Amygdala (tissue), 56 donors: ENCODE measurements at places on chromosomes 7 and 10.

GRCh38 chr10:21173802-21174714 is 276.9 kb upstream of the NEBL start:
- peak; percentile 51 for DNase-seq

DNA sequence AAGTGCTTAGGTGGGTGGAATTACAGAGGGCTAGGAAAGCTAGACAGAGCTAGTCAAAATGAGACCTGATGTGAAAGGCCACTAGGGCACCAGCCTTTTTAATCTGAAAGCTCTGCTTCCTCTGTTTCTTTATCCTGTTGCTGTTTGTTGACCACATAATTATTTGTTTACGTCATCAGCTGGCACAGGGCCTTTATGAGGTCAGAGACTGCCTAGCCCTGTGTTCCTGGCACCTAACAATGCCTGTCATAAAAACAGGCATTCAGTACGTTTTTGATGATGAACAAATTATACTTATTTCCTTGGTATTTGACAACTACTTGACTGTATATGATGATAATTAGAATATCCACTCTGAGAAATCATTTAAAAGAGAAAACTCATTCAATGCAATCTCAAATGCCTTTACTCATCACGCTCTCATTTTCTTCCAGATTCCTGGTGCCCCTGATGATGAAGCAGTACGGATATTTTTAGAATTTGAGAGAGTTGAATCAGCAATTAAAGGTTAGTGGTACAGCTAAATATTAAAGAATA is 26.0 kb downstream of the RBM17 start:
- no peak for DNase-seq

DNA sequence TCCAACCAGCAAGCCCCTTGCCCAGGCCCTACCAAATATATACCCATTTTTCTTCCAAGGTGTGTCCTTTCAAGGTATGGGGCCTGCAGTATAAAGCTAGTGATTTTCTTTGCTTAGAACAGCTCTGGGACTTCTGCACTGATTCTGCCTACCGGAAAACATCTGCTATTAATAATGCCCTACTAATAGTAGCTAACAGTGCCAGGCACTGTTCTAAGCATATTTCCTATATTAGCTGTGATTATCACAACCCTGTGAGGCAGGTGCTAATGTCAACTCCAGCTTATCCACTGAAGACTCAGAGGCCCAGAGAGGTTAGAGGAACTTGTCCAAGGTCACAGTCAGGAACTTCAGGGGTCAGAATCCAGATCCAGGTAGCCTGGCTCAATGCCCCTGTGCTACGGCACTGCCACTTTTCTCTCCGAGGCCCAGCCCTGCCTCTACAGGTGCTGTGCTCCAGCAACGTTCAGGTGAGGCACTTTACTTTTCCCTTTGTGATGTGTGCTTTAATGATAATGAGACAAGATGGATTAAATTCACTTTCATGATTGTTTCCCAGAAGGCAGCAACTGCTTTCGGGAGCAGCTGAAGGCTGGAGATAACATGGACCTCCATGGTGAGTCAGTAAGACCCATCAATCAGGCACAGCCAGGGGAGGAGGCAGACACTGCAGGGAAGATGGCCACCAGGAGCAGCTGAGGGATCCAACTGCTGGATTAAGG is 26.7 kb downstream of the TAS2R41 start:
- DNase-seq: no peak

DNA sequence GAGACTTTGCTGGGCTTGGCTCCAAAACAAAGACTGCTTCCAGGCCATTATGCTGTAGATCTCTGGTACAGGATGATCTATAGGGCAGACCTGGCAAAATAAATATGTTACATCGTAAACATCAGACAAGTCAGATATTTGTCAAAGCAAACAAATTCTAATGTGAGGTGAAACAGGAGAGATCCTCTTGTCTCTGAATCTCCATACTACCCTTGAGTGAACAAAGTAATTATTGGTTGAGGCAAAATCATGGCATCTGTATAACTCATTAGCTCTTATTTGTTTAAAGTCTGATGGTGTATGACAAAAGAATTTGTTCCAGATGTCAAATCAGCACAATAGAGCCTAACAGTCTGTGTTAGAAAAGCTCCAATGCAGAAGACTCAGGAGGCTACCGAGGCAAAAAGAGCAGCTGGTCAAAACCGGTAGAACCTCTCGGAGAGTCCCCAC is 1291.5 kb downstream of the TYW1 start:
- DNase-seq: no peak

GRCh38 chr7:116122972-116123595 is 87.3 kb upstream of the TES start:
- no peak for DNase-seq

DNA sequence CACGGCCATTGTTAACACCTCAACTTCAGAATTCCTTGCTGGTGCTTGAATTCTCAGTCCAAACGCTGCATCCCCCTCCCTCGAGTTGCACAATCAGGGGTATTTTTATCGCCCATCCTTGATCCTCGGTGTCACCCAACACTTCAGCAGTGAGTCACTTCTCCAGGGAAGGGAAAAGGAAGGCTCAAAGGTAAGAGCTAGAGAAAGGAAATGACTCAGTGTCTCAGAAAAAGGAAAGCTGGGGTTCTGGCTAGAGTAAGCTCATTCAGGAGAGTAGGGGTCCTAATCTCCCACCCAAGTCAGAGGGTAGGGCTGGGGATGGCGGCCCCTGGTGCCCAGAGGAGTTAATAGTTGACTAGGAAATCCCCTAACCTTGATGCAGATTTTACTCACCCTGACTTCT is 39.8 kb upstream of the TRIM8 start:
- DNase-seq: no peak

DNA sequence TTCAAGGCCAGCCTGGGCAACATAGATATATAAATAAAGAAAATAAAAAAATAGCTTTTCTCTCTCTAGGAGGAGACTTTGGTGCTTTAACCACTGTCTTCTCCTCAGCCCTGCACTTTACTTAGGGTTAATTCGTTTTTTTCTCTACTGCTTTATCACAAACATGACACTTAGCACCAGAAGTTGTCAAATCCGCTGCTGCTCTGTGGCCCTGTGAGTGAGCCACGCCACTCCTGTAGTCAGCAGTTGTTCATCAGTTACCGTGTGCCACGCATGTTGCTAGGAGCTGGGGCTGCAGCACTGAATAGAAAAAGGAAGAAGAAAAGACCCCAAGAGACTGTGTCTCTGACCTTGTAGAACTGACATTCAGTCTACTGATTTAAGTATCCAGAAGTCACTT is 232.6 kb downstream of the CELF2 start:
- no peak for DNase-seq

DNA sequence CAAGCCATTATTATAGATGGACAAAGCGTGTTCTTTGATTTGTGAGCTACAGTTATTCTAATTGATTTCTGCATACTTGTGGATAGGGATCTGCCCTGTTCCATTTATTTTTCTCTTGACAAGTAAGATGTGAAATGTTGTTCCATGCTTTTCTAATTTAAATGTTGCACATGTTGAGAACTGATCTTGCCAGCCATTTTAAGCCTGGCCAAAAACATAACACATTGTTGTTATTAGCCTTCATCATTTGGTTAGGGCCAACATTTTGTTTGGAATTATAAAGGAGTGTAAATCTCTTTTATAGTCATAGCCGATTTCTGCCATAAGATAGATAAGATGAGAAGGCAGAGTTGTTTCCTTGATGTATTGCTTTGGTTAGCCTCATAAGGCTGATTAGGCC is 117.0 kb downstream of the WNT2 start:
- DNase-seq: no peak

- no peak for DNase-seq
Measured at GRCh38 chr10:16690417-16690816, 126.8 kb downstream of the RSU1 start.

GRCh38 chr7:102068846-102069245 is 217.8 kb upstream of the SH2B2 start:
- DNase-seq: no peak

- DNase-seq: peak; percentile 34
Measured at GRCh38 chr10:97128516-97129154, 57.1 kb downstream of the SLIT1 start.

- DNase-seq: no peak
Measured at GRCh38 chr7:437329-438251, 82.1 kb downstream of the PDGFA start.

DNA sequence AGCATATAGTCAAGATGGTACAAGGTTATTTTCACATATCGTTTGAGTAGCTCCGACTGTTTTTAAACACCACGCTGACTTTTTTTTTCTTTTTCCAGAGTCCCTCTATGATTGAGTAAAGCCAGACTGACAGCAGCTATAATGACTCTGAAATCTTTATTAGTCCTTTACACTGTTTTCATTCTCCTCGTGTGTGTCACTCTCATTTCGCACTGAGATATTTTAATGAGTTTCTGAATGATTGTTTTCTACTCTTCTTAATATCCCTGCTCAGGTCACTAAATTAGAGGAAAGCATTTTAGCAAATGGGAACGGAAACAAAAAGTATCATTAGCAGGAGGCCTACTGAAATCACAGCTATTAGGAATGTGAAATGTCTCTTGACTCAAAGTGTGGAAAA is 162.3 kb upstream of the MTPN start:
- DNase-seq: no peak

DNA sequence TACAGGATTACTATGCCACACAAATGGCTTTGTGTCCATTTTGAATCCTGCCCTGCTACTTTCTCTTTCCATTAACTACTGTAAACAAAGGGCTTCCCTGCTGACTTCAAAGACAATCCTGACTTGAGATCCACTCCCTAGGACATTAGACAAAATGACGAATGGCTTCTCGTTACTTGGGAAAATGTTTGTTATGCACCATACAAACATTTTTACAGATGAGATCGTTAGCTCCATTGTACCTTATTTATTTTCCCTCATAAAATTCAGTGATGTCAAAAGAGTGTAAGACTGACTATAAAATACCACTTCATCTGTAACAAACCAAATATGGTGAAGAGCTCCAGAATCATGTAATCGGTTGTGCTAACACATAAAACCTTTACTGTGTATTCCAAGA is 121.8 kb downstream of the CD36 start:
- DNase-seq: no peak

DNA sequence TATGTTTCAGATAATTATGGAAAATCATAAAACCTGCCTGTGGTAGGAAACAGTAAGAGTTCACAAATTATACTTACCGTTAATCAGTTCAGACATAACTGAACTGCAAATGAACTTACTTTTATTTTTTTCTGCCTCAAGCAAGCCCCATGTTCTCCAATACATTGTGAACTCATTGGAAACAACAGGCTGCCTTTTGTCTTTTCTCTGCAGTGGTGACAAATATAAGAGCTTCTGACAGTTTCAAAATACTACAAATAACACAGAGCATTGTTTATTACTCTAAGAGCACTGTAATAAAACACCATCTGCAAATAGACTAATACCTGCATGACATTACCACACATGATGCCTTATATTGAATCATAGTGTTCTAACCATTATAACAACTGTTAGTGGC is 94.0 kb upstream of the CDCA7L start:
- DNase-seq: no peak

DNA sequence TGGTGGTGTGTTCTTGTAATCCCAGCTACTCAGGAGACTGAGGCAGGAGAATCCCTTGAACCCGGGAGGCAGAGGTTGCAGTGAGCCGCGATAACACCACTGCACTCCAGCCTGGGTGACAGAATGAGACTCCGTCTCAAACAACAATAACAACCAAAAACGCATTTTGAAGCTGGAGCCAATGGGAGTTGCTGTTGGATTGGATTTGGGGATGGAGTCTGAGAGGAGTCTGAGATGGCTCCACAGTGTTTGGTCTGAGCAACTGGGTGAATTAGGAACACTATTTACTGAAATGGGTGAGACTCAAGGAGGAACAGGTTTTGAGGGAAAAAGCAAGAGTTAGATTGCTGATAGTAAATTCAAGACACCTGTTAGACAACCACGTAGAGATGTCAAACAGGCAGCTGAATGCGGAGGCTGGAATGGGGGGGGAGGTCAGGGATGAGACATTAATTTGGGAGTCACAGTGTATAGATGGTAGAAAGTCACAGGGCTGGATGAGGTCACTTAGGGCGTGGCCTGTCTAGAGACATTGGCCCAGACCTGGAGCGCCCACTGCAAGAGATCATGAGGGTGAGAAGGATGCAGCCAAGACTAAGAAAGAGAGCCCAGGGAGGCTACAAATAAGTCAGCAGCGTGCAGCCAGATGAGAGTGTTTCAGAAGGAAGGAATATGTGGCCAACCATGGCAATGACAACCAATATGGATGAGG is 56.4 kb downstream of the CYCS start:
- no peak for DNase-seq

DNA sequence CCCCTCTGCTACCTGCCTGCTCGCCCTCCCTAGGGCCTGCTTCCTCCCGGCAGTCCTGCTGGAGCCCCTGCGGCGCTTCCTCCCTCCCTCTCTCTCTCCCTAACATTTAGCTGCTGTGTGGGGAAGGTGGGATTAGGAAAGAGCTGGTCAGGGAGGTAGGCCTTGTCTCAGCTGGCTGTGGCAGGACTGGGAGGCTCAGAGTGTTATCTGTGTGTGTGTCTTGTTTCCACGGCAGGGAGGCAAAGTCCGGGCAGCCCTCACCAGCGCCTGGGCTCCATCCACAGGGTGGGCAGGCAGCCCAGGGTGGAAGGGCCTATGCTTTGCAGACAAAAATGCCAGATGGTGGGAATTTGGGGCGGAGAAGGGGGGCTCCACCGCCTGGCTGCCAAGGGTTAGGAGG is 105.7 kb downstream of the RPS24 start:
- no peak for DNase-seq

DNA sequence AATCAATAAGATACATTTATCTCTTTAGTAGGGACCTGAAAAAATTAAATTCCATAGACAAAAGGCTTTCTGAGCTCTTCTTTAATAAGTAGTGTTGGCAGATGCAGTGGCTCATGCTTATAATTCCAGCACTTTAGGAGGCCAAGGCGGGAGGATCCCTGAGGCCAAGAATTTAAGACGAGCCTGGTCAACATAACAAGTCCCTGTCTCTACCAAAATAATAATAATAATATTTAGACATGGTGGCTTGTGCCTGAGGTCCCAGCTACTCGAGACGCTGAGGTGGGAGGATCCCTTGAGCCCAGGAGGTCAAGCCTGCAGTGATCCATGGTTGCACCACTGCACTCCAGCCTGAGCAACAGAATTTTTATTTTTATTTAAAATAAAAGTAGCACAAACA is 280.8 kb downstream of the ADK start:
- no peak for DNase-seq

DNA sequence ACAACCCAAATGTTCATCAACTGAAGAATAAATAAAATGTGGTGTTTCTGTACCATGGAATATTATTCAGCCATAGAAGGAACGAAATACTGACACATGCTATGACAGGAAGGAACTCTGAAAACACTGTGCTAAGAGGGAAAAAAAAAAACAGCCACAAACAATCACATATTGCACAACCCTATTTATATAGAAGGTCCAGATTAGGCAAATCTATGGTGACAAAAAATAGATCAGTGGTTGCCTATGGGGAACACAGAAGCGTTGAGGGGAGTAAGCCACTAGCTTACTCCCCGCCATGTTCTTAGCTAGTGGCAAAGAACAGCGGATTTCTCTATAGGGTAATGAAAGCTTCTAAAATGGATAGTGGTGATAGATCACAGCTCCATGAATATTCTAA is 198.4 kb downstream of the TPST1 start:
- no peak for DNase-seq
